ENCODE measurements at places on chromosomes 6 and 20.

DNA sequence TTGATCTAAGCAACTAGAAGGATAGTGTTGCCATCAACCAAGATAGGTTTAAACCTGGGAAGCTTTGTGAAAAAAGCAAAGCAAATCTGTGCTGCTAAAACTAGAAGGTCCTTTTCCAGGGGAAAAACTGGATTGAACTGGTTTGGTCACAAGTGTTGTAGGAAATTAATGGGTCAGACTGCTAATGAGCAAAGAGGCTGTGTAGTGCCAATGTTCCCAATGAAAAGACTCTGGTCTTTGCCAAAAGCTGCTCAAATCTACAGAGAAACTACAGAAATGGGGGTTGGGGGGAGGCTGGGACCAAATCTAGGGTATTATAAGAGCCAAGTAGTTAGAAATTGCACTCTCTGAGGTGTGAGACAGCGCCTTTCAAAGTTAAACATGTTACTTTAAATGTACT is 85.0 kb downstream of the PLCG1 start:
- DNase-seq: no peak

- no peak for DNase-seq
Measured at GRCh38 chr20:49685809-49686208, 27.9 kb downstream of the B4GALT5 start.

- DNase-seq: no peak
Measured at GRCh38 chr6:149642829-149643580, 5.5 kb downstream of the KATNA1 start.

DNA sequence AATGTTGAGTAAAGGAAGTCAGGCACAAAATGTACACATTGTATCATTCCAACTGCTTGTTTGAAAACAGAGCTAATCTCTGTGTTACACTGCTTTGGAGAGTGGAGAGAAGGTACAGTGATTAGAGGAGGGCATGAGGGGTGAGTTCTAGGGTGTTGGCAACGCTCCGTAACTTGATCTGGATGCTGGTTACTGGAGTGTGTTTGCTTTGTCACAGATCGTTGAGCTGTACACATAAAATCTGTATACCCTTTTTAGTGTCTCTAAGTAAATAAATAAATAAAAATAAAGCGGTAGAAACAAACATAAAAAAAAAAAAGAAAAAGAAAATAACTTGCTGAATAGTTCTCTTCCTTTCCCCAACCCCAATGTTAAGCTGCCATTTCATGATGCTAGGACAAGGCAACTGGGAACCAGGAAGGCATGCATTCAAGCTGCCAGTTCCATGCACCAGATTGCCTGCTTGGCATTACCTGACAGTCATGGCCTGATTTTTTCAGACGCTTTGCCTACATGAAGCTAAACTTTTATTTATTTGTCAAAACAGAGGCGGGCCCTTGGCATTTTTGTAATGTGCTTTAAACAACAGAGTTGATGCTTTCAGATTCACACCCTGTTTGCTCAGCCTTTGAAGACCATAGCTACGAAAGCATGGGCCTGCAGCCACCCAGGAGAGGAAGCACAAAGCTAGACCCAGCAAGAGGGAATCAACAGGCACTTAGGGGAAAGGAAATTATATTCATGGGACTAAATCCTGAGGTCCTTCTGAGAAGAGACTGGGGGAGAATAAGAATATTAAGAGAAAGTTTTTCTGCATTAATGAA is 21.2 kb downstream of the TNFRSF21 start:
- DNase-seq: no peak

DNA sequence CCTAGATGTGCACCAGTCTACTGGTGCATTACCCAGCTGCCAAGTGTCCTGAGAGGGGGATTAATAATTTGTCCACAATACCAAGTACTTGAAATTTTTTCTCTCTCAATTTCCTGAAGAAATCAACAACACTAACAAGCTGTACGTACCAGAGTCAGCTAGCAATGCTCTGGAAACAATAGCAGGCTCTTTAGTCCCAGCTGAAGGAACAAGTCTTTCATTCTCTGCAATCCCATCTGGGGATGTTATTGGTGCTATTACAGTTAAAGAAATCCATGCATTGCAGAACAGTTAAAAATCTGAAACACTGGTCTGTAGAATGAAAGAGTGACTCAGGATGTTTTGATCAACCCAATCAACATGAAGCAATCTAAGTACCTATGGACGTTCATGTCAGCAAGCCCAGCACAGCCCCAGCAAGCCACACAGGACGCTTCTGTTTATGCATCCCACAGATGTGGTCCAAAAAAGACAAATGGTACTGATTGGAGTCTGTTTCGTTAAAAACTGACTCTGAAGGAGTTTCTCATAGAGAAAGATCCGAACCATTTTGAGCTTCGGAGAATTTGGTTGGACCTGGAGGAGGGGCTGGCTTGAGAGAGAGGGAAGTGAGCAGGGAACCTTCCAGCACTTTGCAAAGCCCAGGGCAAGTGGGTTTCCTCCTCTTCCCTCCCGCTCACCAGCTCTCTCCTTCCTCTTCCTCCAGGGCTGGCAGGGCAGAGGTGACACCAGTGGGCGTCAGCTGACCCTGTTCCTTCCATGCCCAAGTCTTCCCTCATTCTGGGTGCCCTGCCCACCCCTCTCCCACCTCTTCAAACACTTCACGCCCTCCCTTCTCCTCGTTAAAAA is 11.9 kb downstream of the PRR18 start:
- DNase-seq: no peak

- no peak for DNase-seq
Measured at GRCh38 chr6:135962731-135963130, 111.2 kb downstream of the PDE7B start.

DNA sequence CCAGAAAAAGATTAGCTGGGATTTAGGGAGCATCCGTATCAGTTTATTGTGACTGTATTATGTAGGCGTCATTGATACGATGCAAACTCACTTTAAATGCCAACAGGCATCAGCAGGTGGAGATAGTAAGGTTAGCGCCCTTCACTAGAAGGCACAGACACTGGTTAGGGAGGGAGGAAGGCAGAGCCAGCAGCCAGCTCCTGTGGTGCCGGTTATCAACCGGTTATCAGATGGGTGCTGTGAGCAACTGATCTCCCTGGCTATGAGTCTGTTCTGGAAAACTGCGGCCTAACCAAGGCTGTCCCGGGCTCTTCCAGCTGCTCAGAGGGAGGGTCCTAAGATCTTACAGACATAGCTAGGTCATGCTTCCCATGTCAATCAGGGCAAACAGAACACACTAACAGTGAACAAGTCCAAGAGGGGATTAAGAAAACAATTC is 47.5 kb upstream of the CD93 start:
- DNase-seq: no peak

DNA sequence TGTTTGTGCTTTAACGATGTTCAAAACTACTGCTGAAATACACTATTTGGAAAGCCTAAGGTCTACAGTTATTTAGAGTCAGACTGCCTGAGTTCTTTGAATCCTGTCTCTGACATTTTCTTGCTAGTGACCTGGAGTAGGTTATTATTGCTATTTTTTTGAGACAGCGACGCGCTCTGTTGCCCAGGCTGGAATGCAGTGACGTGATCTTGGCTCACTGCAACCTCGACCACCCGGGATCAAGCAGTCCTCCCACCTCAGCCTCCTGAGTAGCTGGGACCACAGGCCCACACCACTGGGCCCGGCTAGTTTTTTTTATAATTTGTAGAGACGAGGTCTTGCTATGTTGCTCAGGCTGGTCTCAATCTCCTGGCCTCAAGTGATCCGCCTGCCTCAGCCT is 96.6 kb downstream of the TIAM2 start:
- no peak for DNase-seq

DNA sequence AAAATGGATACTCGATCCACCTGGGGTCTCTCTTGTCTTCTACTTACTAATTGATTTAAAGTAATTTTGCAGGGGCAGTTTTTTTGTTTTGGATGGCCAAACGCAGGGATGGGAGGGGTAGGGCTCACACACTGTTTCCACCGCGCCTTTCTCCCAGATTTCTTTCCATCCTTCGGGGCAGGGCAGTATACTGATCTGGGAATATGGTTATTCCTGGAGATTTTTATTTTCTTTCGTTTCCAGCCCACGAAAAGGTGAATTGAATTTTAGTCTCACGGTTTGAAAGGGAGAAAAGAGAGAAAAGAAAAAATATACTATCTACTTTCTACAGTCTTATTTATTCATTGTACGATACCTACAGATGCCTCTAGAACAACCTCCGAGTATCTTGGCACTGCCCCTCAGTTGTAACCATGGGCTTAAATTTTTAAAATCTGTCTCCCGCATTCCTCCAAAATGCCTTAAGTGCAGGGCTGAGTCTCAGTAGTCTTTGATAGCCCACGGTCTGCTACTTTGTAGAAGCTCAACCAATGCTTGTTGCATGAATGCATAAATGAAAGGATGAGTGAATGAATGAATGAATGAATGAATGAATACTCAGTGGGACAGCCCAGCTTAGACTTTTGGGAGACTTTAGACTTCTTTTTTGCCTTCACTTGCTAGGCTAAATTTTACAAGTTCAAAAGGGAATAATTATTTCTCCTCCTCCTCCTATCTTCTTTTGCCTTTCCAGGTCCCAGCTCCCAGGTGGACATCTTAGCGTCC is 18.1 kb upstream of the TRIM27 start:
- no peak for DNase-seq

DNA sequence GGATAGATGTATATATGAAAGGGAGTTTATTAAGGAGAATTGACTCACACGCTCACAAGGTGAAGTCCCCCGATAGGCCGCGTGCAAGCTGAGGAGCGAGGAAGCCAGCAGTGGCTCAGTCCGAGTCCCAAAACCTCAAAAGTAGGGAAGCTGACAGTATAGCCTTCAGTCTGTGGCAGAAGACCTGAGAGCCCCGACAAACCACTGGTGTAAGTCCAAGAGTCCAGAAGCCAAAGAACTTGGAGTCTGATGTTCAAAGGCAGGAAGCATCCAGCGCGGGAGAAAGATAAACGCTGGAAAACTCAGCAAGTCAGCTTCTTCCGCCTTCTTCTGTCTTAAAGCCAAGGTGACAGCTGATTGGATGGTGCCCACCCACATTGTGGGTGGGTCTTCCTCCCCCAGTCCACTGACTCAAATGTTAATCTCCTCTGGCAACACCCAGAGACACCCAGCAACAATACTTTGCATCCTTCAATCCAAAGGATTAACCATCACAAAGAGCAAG is 102.6 kb upstream of the GJE1 start:
- DNase-seq: no peak

DNA sequence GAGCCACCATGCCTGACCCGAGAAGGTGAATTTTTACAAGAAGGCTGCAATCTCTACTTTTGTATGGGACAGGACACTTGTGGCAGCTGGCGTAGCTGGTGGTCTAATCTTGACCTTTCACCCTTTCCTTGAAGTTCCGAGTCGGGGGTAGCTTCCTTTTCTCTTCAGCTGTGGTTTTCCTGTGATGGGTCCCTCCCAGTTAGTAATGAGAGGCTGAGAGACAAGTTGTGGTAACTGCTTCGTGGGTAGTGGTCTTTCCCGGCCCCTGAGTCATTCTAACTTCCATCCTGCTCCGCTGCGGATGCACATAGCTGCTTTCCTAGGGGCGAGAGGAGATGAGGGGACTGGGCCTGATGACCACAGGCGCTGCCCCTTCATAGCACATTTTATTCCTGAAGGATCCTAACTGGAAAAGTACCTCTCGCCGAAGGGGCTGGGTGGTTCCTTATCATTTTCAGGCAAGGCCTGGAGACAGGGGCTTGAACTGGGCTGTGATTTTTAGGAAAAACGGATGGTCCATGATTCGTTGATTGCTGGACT is 3.1 kb downstream of the SYNJ2 start:
- no peak for DNase-seq

Measured in NCI-H2107 (cell line).